ENCODE measurements at places on chromosomes 12 and 14.

DNA sequence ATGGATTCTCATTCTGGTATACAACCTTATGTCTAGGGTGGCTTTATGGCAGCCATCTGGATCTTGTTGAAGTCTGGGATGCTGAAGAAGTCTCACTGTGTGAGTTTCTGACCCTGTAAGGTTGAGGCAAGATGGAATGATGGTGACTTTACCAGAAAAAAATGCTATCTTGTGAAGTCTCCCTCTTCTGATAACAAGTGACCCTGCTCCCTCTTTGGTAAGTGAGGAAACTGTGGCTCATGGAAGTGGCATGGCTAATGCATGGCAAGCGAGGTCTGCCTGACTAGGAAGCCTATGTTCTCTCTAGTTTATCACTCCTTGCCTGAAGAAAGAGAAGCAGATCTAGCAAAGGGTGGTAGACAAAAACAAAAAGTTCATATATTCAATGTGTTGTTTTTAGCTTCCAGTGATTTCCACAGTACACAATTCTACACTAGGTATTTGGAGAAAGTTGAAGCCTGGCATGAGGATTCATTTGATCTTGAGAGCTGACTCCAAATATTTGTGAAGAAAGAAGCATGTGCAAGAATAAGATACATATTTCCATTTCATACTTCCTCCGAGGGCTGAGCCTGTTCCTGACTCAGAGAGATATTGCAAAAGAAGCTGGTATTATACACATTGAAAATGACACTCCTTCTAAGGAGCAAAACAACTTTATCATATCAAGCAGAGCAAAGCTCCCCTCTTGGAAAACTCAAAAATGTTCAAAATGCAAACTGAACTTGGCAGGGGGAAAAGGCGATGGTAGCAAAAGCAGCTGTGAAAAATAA, 63.6 kb downstream of the HELB start:
- no peak for DNase-seq

DNA sequence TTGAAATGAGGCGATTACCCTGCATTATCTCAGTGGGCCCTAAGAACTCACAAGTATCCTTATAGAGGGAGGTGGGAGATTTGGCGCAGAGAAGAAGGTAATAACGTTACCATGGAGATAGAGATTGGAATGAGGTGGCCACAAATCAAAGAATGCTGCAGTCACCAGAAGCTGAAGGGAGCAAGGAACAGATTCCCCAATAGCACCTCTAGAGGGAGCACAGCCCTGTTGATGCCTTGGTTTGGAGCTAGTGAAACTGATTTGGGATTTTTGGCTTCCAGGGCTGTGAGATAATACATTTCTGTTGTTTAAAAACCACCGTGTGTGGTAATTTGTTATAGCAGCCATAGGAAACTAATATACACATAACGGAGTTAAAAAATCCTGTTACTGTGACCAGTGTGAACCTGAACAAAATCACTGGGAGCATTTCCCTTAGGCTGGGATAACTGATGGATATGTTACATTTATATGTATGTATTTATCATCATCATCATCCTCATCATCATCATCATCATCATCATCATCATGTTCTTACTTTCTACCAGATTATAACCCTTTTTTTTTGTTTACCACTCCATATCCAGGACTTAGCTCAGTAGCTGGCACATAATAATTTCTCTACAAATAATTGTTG, 100.3 kb downstream of the LIN7A start:
- no peak for DNase-seq

DNA sequence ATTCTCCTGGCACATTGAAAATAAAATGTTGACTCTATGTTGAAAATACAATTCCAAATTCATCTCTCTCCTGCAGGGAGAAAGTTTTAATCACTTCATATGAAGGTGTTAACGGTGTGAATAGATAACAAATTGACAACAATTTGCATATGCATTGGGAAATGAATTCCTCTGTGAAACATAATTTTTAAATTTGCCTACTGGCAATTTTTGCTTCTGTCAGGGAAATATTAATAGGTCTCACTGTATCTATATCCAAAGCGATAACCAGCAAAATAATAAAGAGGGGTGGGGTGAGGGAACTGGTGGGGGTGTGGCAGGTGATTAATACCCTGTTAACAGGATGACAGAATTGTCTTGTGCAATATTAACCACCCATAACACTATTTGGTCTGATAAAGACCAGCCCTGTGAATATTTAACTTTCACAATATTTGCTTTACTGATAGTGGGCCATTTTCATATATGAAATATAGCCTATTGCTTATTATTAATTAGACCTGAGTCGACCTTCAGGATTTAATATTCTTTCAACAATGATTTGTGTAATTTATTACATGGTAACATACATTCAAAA, 239.0 kb upstream of the SSTR1 start:
- DNase-seq, result no peak

GRCh38 chr12:3445119-3445978, 45.7 kb upstream of the PRMT8 start:
- DNase-seq, result no peak

- no peak for DNase-seq
Observed at GRCh38 chr12:69987579-69988091, 162.6 kb downstream of the MYRFL start.

DNA sequence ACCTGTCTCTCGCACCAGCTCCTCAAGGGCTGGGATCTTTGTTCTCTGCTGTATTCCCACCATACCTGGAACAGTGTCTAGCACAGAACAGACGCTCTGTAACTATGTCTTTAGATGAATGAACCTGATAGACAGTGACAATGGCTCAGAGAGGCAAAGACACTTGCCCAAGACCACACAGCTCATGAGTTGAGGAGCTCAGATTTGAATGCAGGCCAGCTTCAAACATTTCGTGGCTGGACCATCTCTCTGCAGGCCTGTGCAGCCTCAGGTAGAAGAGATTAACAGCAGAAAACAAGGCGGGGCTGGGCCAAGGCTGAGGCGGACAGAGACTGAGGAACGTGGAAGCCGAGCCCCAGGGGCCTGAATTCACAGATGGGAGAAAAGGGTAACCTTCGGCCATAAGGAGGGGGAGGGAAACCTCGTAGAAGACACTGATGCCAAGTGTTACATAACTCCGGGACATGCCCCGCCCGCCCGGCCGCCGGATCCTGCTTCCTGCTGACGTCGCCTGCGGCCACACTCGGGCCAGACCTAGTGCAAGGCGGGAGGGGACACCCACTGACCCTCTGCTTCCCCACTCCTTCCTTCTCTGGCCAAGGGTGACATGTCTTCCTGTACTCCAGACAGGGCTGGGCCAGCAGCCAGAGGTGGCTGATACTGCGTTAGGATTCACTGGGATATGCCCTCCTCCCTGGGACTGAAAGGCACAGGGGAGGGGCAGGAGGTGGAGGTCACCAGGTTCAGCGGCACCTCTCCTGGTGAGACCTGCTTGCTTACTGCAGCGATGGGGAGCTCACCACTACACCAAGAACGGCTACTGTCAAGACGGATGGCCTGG, 86.8 kb downstream of the RFLNA start:
- no peak for DNase-seq

- no peak for DNase-seq
Observed at GRCh38 chr12:121580959-121581685, at the start of gene KDM2B. Gene KDM2B (minus strand): TSS chr12:121581023. CDS start chr12:121580911, 112 bp downstream.

DNA sequence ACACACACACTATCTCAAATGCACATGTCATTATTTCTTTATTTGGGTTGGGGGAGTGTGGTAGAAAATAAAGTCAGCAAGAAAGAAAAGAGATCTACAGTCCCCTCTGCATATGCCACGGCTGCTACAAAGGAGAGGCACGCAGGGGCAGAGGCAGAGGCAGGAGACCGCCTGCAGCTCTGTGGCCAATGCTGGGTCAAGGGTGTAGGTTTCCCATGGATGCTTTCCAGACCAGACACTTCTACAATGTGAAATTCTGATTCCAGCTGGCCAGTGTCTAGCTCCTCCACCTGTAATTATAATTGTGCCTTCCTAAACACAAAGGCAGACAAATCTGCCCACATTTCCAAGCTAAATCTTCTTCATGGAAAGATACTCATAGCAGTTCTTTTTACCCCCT, 19.2 kb downstream of the VPS37B start:
- no peak for DNase-seq

DNA sequence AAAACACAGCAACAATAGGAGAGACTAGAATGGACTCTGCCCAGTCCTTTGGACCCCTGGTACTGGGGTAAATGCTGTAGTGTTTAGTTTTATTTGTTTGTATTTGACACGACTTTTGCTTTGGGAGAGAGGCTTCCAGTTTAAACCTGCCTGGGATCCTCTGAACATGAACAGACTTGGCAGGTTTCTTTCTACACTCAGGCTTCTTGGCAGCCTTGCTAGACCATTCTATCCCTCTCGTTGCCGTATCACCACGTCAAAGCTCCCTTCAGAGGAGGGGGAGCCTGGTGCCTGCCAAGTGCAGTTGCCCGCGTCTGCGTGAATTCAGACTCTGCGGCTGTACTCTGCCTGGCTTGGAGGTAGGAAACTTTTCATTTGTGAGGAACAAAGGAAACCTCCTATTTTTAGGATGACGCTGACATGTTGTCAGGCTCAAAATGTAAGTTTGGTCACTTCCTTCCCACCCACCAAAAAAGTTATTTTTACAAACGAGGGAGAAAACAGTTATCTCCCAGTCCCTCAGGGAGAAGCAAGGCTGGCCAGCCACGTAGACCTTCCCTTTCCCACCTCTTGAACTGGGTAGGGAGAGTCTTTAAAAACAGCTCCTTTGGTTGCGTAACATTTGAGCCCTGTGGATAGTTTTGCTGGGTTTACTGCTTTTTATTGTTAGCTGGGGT, 25.9 kb downstream of the CD9 start:
- DNase-seq, result no peak

- no peak for DNase-seq
Observed at GRCh38 chr12:111757361-111758119, 9.2 kb upstream of the ALDH2 start.

GRCh38 chr12:110874351-110874750, 27.6 kb downstream of the CCDC63 start:
- no peak for DNase-seq

GRCh38 chr14:95886366-95887056, 9.9 kb downstream of the TUNAR start:
- no peak for DNase-seq

DNA sequence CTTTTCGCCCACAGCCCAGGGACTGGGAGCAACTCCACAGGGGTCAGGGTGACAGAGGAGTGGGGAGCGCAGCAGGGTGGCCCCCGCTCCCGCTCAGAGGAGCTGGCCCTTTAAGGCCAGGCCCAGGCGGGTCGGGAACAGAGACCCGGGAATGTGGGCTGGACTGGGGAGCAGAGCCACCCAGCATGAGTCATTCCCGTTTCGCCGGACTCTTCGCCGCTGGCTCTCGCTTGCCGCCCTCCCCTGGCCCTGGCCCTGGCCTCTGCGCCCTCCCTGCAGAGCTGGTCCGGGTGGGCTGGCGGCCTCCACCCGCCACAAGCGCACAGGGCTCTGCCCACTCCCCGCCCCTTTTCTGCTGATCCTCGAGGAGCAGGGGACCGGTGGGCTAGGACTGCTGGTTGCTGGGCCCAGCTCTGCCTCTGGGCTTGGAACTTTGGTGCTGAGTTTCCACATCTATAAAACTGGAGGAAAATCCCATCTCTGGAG, 92.8 kb downstream of the NINJ2 start:
- no peak for DNase-seq

GRCh38 chr12:1919284-1919683, 832 bp upstream of the CACNA2D4 start:
- no peak for DNase-seq

DNA sequence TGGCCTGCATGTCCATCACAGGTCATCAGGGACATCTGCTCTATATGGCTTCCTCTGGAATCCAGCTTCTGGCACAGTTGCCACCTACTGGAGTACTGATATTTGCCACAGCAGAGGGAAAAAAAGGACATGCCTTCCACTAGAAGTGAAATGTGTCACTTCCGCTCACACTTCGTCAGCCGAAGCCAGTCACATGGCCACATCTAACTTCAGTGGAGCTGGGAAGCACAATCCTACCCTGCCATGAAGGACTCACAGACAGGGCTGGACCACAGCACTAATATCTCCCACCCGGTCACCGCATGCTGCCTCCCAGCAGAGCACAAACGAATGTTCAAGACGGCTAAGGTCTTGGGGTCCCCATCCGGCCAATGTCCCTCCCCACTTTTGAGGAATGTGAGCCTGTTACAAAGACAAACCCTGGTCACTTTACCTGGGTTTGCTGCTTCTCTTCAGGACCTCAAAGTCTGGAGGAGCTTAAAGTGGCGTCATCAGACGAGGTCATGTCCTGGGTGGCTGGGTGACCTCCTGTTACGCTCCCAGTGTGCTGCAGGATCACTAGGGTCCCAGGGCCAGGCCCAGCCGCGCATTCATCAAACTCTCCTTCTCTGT, 98.6 kb downstream of the GCH1 start:
- no peak for DNase-seq
